Femur (tissue), 1 donor: ENCODE measurements at places on chromosomes 3 and 15.
A peak's percentile ranks its signal among the peaks of the same experiment; 100 is the strongest.

- peak; percentile 78 for DNase-seq
Measured at GRCh38 chr3:55160241-55160983, 232.6 kb upstream of the LRTM1 start.

DNA sequence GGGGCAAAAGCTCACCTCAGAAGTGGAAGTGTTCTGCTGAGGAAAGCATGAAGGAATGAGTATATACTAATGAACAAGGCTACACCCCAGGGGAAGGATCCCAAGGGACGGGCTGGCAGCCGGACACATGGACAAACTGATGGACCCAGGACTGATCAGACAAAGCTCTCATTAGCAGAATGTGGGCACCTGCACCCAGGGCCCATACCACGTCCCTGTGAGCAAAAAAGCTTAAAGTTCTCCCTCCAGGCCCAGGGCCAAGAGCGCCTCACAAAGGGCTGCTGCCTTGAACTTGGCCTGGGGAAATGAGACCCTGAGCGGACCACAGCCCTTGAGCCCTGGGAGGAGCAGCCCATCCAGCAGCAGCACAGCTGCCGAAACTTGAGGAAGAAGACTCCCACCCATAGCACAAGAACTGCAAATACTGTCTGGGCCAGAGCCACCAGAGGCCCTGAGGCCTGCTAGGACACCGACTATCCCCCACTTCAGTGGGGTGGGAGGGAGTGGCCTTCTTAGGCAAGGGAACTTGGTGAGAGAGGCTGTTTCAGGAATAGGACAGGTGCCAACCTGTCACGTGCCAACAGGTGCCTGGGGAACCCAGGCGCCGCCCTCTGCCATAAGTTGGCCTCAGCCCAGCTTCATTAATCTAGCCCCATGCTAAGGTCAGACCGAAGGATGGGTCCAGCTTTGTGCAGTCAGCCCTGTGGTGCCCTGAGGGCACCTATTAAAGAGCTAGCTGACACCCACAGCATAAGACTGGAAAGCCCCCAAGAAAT is 2.3 kb upstream of the GMPPB start:
- peak; percentile 26 for DNase-seq

DNA sequence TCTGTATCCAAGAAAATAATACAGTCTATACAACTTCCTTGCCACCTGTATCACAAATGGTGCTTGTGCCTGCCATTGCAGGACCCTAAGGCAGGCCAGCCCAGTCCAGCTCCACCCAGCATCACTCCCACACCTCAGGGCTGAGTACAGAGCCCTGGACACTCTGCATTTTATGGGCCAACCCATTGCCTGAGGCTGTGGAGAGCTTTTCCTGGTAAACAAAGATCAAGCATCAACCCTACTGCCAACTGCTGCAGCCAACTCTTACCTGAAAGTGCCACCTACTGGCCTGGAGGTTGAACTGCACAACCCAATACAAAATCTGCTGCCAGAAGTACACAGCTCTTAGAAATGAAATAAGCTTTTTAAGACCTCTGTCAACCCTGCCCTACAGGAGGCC is 1082.2 kb downstream of the NAALADL2 start:
- no peak for DNase-seq

GRCh38 chr3:189964623-189965332 is 155.9 kb downstream of the P3H2 start:
- no peak for DNase-seq
